ENCODE measurements at places on chromosomes 7 and 10. TPM values are rescaled to one million over a fixed set of nuclear protein-coding genes. Genes with fewer than 3 reads are reported as not detected.

Gene AKR1E2
- 3.9 TPM for total RNA-seq

DNA sequence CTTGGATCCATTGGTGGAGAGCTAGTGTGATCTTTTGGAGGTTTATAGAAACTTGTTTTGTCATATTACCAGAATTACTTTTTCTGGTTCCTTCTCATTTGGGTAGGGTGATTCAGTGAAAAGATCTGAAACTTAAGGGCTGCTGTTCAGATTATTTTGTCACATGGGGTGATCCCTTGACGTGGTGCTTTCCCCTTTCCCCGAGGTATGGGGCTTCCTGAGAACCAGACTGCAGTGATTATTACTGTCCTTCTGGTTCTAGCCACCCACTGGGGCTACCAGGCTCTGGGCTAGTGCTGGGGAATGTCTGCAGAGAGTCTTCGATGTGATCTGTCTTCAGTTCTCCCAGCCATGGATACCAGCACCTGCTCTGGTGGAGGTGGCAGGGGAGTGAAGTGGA, 1030.0 kb downstream of the GRM8 start:
- DNase-seq = no peak

DNA sequence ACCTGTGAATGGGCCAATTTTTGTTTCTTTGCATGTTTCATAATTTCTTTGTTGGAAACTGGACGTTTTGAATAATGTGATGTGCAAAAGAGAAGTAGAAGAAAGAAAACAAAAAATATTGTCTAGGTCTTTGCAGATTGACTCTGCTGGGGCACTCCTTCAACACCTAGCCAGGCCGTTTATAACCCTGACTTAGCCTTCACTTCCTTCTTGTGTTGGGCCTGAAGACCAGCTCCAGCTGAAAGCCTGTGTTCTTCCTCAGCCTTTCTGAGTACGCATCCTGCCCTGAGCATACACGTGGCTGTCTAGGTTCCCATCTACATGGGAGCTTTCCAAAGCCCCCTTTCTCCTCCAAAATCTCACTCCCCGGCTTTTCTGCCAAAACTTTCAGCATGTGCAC, 41.9 kb downstream of the LMTK2 start:
- no peak for DNase-seq

Gene KRIT1
- total RNA-seq = 61.0 TPM

- DNase-seq = no peak
Observed at GRCh38 chr7:141483044-141483443, 68.2 kb upstream of the AGK start.

DNA sequence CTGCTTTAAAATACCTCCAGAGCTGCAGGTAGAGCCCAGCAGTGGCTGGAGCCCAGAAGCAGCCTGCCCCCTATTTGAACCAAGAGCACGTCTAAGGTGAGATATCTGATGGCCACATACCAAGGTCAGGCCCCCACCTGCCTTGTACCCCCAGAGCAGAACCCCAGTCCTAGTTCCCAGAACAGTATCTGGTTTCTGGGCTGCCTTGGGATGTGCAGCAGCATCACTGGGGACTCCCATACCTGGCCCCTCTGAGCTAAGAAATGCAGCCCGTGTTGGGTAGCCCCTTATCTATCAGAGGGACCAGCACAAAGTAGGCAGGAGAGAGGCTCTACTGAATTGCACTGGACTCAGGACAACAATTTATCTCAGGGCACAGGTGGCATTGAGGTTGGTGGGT, 8.9 kb downstream of the SFTPD start:
- DNase-seq = no peak

Gene ACSM6
- total RNA-seq = not detected
